ENCODE measurements at places on chromosomes 12 and 14.

- no peak for DNase-seq
These were observed 77.9 kb upstream of the PLXNC1 start for GRCh38 chr12:94070520-94070919.

DNA sequence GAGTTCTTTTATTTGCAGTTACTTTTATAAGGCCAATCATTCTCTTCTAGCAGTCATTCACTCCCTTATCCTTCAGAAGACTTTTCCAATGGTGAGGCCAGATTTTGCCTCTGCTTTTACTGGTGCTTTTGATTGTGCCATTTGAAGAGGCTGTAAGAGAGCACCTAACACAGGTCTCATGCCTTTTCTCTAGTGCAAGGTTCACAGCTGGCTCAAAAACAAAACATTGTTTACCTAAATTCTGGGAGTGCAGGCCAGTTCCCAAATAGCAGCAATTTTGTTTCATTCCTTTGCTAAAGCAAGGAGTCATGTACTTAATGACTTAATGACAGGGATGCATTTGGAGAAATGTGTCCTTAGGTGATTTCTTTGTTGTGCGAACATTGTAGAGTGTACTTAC, 192.0 kb downstream of the SYT10 start:
- no peak for DNase-seq

GRCh38 chr12:27277846-27278260, 33.8 kb downstream of the STK38L start:
- DNase-seq, result no peak

DNA sequence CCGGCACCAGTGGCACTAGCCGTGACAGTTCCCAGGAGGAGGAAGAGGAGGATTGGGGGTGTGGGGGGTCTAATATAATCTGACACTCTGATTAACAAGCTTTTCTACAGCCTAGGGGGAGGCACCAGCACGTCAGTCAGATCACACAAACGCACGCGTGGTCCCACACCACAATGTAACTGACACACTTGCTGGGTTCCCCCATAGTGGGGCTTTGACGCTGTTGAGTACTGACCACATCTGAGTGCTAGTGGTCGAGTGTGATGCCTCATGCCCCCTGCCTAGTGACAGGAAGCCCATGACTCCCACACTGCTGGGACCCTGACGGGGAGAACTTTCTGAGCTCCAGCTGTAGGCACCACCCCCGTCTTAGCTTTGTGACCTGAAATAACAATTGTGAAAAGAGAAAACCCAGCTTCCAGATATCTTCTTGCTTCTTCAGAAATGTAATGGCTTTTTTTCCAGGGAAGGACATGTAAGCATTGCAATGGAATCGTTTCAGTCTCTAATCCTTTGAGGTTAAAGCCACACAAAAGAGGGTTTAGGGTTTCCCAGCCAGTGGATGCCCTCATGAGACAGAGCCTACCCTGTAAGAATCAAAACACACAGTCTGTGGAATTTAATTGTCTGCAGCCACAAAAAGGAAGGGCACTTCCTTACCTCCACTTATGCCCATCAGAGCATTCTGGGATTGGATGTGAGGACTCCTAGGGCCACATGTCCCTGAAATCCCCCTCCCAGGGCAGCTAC, 183.9 kb downstream of the PIWIL1 start:
- no peak for DNase-seq

- DNase-seq, result no peak
These were observed 129.1 kb upstream of the PPFIA2 start for GRCh38 chr12:81888106-81888740.

DNA sequence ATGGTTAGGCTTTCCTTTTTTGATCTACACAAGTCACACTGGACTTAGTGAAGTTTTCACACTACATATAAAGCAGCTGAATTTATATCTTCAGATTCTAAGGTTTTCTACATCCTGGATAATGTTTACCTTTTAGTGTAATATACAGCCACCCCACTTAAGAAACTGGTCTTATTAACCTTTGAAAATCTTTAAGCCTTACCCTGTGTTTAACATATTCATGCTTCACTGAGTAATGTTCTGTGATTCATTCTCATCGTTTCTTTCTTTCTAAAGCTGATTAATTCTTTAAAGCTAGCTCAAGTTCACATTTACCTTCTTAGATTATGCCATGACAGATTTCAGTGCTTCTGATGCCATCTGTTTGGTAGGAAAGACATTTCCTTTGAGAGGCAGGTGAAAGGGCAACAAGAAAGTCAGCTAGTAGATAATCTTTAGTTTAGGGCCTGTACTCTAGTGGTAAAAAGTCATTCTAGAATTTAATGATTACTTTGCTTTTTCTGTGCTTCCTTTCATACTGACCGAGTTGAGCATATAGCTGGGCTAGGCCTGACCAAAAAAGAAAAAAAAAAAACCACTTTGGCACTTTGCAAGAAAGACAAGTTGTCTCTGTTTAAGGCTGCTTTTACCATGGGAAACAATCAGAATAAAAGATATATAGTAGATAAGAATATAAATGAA, 690.9 kb upstream of the FBXO33 start:
- DNase-seq, result no peak

- no peak for DNase-seq
These were observed 223.8 kb downstream of the EFCAB11 start for GRCh38 chr14:89730687-89731086.

Measured in activated CD8-positive, alpha-beta memory T cell treated with anti-CD3 and anti-CD28 coated beads, Interleukin-2, amount 50 U/mL, for 4 hours (primary cell).